ENCODE measurements at places on chromosomes 4 and X.

DNA sequence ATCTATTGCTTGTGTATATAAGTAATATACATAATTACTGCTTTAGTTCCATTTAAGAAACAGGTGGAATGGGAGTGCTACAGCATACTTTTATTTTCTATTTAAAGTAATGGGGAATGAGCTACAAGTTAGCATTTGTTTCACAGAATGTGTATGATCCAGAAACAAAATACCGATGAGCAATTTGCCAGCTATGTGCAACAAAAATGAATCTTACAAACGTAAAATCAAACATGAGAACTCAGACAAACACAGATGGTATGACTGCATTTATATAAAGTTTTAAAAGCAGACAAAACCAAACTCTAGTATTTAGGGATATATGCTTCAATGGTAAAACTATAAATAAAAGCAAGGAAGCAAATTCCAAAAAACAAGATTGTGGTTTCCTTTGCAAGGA is 141.7 kb downstream of the PAPSS1 start:
- no peak for DNase-seq

- no peak for DNase-seq
Measured at GRCh38 chr4:1090036-1090435, 23.3 kb downstream of the RNF212 start.

- DNase-seq: no peak
Measured at GRCh38 chr4:101695176-101695575, 95.4 kb upstream of the BANK1 start.

DNA sequence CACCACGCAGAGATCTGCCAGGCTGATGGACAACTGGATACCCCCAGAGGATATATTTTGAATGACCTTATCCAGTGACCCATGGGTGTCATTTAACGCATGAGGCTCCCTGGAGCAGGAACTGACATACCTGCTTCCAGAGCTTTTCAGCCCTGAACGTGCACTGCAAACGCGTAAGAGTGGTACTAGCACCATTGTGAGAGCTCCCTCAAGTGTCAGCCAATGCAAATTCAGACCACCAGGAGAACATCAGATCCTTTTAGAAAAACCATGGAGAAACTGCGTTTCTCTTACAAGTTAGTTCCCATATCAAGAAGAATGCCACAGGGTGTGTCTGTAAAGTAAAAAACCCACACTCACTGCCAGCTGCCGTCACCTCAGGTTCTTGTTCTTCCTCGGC is 7.3 kb downstream of the TREX2 start:
- DNase-seq: no peak

GRCh38 chr4:165631912-165632311 is 241.1 kb upstream of the TLL1 start:
- no peak for DNase-seq

- DNase-seq: no peak
Measured at GRCh38 chr4:15779306-15779705, 1.2 kb downstream of the CD38 start.

GRCh38 chr4:91114386-91114785 is 987.2 kb downstream of the CCSER1 start:
- DNase-seq: no peak

GRCh38 chr4:142169216-142169615 is 532.8 kb downstream of the IL15 start:
- no peak for DNase-seq

DNA sequence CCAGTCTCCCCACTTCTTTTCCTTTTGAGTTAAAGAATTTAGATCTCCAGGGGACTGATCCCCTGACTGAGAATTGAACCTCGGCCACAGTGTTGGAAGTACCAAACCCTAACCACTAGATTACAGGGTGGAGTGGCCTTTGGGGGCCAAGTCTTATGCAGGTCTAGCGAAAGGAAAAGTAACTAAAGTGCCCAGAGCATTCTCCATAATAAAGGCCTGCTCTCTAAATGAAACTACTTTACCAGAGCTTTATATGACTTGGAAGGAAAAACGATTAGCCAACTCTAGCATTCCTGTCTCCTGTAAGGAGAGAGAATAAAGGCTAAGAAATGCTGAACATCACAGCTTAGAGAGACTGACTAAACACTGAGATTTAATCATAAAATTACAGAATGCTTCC is 788.0 kb downstream of the C4orf33 start:
- DNase-seq: no peak

GRCh38 chrX:55648434-55648833 is 25.2 kb downstream of the FOXR2 start:
- no peak for DNase-seq

GRCh38 chr4:7103607-7104365 is 35.9 kb upstream of the GRPEL1 start:
- no peak for DNase-seq

DNA sequence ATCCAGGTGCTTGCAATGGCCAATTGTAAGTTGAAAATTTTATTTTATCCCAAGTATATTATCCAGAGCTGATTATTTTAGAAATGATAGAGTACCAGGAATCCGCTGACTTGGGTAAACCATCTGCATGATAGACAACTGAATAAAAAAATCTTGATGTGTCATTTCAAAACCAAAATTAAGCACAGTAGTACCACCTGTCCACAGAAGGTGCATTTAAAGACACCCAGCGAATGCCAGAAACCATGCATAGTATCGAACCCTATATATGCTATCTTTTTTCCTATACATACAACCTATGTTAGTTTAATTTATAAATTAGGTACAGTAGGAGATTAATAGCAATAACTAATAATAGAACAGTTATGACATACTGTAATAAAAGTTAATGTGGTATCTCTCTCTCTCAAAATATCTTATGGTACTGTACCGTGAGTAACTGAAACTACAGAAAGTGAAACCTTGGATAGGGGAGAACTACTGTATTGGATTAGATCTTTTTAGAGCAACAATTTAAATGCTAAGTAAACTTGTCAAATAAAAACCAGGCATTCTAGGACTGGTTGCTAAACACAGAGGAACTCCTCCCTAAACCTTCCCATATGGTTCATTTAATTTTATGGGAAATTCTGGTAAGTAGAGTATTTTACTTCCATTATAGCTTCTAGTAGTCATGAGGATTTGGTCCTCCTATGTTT is 6.2 kb downstream of the NEIL3 start:
- no peak for DNase-seq

DNA sequence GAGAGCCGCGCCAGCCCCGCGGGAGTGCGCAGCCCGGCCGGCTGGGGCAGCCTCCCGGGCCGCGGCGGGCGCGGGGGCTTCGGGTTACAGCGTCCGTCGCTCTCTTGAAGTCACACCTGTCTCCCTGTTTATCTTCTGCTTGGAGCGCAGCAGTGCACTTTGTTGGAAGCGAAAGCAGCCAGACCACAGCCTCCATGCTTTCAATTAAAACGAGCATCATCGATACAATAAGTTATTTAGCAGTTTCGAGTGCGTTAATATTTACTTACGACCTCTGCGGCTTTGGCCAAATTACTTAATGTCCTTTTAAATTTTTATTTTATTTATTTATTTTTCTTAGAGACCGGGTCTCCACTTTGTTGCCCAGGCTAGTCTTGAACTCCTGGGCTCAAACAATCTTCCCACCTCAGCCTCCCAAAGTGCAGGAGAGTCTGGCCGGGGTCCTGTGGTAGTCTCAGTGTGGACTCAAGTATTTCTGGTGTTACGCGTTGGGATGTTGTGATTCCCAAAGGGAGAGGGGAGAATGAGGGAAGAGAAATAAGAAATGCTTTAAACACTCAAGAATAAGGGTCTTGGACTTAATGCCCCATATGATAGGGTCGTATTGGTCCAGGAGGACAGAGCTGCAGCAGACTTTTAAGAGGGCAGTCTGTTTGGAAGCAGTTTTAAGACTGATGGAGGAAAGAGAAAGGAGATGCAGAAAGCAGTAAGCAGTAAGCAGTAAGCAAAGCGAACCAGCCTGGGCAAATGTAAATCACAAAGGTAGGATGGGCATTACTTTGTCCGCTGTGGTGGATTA is 504 bp upstream of the PDLIM3 start:
- DNase-seq: no peak

- DNase-seq: no peak
Measured at GRCh38 chr4:183205709-183206108, 106.7 kb downstream of the WWC2 start.

DNA sequence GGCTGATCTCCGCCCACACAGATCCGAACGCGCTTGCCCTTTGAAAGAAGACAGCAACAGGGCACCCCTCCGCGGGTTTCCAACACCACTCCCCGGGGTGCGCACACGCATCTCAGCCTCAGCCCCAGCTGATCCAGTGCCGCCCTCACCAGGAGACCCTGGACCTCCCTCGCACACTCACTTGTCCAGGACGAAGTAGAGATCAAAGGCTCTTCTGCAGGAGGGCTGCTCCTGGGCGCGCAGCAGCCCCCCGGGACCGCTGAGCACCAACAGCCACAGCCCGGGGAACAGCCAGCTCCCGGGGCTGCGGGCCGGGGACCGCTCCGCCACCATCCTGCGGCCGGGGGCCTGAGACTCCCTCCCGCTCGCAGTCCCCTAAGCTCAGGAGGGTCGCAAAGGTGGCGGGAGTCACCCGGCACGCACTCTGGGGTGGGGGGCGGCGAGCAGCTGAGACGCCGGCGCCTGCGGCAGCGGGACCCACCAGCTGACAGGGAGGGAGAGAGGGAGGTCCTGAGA is 743 bp downstream of the ANTXR2 start:
- DNase-seq: peak; percentile 37

DNA sequence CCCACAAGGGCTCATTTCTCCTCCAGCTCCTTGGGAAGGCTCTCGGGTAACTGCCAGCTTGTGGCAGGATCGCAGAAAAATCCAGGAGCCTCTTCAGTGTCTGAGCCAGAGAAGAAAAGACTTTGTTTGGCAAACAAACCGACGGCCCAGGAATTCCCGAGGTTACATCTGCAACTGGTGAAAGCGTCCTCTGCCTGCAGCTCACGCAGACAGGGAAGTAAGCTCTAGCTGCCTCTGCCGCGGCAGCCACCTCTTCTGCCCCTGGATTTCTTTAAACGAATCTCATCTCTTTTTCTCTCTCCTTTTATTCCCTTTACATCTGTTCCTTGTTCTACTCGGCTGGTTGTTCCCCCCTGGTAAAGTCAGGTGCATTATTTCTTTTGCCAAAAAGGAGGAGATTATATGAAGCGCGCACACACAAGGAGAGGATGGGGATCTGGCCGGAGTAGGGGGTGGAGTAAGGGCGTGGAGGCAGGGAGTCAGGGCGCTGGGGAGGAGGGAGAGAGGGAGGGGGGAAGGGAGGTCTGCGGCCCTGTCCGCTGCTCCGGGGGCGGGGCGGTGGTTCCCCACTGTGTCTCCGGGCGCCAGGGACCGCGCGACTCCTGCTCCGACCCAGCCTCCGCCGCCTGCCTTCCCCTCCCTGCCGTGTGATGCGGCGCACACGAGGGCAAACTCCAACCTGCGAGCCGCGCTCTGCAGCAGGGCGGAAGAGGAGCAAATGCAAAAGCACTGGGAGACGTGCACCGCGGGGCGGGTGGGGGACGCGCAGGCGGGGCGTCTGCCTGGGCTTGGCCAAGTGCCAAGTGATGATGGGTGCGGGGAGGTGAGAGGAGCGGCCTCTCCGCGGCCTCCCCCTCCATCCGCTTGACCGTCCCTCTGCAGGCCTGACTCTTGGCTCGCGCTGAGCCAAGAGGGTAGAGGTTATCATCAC is at the start of gene DCHS2:
Gene DCHS2 (minus strand): TSS at position 459 of the 931 bp plus-strand sequence. CDS start 444 bp downstream, at position 15.
- DNase-seq: no peak

GRCh38 chr4:112860830-112861690 is 188.4 kb upstream of the ANK2 start:
- no peak for DNase-seq

GRCh38 chr4:122100508-122100907 is 51.6 kb upstream of the BLTP1 start:
- no peak for DNase-seq

DNA sequence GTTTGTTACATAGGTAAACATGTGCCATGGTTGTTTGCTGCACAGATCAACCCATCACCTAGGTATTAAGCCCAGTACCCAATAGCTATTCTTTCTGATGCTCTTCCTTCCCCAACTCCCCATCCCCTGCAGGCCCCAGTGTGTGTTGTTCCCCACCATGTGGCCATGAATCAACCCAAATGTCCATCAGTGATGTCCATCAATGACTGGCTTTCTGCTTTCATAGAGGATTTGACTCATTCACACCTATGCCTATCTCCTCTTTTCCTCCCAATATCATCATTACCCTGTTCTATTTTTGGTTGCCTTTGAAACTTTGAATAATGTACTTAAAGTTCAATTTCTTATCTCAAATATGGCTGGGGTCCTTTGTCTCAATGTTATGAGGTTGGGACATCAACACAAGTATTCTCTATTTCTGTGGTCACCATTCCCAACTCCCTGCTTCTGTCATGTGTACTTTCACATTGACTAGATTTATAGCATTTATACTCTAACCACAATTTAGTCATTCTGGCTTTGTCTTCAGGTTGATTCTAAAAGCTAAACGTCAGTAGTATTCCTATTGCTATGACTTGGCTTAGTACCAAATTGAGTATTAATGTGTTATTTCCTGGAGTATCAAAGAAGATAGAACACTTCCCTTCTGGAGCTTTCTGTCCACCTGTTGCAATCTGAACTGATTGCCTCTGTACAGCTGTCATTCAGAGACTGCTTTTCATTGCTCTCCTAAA is 107.2 kb downstream of the TAB3 start:
- no peak for DNase-seq

GRCh38 chr4:112321776-112322684 is 24.9 kb downstream of the ALPK1 start:
- DNase-seq: peak; percentile 26

GRCh38 chr4:103073792-103074438 is 2.6 kb downstream of the SLC9B2 start:
- DNase-seq: no peak

- no peak for DNase-seq
Measured at GRCh38 chr4:113639326-113639725, 122.2 kb downstream of the CAMK2D start.

- DNase-seq: no peak
Measured at GRCh38 chr4:78829296-78829695, 53.1 kb downstream of the BMP2K start.

GRCh38 chr4:150990250-150990649 is 24.8 kb downstream of the LRBA start:
- no peak for DNase-seq

DNA sequence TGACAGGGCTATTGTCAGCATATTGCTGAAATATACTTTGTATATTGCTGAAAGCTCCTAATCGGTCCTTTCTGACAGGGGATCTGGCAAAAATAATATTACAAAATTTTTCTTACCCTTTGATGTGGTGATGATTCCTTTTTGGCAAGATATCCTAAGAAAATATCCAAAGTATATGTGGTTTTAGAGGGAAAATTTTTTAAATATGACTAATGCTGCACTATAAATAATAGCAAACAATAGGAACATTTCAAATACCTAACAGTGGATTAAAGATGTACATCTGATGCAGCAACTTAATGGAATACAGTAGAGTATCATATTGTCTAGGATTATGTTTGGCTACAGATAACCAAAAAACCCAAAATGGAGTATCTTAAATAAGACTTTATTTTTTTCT is 49.6 kb downstream of the RRAGB start:
- DNase-seq: no peak

DNA sequence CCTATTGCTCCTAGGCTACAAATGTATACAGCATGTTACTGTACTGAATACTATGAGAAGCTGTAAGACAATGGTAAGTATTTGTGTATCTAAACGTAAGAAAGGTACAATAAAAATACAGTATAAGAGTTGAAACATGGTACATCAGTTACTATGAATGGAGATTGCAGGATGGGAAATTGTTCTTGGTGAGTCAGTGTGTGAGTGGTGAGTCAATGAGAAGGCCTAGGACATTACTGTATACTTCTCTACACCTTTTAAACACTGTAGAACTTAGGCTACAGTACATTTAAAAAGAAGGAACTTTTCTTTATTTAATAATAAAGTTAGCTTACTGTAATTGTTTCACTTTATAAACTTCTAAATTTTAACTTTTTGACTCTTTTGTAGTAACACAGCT is 2603.2 kb downstream of the PCDH7 start:
- no peak for DNase-seq

- DNase-seq: no peak
Measured at GRCh38 chrX:78024349-78025059, 55.1 kb upstream of the PGAM4 start.
